ENCODE measurements at places on chromosomes 6 and 20. TPM values are rescaled to one million over a fixed set of nuclear protein-coding genes. Genes with fewer than 3 reads are reported as not detected.
A peak's percentile ranks its signal among the peaks of the same experiment; 100 is the strongest.

DNA sequence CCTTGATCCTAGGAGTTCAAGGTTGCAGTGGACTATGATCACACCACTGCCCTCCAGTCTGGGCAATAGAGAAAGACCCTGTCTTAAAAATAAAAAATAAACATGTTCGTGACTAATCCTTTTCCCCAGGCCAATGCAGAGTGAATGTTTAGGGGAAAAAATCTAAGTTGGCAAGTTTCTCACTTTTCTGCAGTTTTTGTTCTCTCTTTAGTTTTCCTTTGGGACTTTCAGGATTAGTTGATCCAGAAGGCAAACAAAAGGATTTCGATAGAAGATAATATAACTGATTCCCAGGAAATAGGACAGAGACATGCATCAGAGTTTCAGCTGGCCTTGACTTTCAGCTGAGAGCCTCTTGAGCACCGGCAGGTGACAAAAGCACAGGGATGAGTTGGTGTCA, 53.3 kb downstream of the SOD2 start:
- no peak for DNase-seq

DNA sequence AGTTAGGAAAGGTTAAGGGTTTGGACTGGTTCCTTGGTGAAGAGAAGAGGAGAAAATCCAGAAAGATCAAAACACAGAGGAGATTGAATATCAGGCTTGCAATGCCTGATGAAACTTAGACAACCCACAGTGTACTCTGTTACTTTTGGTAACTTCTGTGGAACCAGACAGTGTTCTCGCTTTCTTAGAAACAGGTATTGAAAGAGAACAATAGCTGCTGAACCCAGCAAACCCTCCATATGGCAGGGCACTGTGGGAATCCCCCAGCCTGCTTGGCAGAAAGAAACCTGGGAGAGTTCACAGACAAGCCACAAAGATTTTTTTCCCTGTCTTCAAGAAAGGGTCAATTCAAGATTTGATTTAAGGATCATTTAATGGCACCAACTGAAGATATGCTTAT, 342.8 kb downstream of the FOXA2 start:
- DNase-seq: no peak

- DNase-seq: no peak
Measured at GRCh38 chr6:37983720-37984501, 164.4 kb downstream of the ZFAND3 start.

GRCh38 chr6:40713002-40713719, 126.0 kb upstream of the LRFN2 start:
- no peak for DNase-seq

DNA sequence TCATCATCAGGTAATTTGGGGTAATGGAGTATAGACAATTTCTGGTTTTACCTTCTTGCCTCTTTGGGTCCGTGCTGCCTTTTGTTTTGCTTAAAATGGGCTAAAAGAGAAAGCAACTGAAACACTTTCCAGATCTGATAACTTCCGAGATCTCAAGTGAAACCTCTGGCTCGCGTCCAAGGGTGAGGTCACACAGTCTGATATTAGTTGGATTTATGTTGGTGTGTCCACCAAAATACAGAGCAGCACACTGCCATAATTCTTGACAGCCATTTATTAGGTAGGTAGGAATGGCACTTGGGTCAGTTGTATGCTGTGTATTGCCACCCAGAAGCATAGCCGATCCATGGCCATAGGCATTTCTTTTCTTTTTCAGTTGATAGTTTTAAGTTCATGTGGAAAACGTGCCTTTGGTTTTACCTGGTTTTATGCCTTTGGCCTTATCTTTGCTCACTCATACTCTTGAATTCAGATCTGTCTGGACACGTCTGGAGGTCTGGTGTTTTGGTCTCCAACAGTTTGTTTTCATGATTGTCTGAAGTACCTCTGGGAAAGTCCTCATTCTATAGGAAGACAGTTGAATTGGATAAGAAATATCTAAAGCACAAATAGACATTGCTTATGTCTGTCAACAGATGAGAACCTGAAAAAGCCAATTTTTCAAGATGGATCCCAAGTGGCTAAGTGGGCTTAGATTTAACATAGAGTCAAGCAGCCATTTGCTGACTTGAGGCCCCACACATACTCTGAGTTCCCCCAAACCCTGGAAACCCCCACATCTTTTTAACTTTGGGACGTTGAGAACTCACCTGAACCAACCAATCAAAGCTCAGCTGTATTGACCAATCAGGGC, 320.8 kb downstream of the SOX4 start:
- DNase-seq: no peak

- DNase-seq: no peak
Measured at GRCh38 chr20:40471261-40471629, 217.8 kb downstream of the MAFB start.

- DNase-seq: peak; percentile 38
Measured at GRCh38 chr20:53870426-53871315, 199.7 kb downstream of the BCAS1 start.

DNA sequence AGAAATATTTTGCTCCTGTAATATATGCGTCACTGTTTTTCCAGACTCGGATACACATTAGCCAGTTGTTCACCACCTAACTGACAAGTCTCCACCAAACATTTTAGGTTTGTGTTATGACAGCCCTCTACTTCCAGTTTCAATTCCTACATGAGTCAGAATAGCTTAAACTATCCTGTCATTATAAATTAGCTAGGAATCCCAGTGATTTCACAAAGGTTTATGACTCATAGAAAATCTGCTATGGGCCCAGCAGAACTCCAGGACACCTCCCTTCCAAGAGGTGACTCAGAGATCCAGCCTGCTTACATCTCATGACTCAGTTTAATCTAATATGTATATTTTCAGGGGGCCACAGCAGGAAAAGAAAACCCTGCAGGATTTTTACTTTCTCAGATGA, 17.4 kb upstream of the PLCB4 start:
- DNase-seq: peak; percentile 100

- DNase-seq: no peak
Measured at GRCh38 chr6:35512006-35512405, 690 bp downstream of the TULP1 start.

GRCh38 chr6:6392214-6393068, 72.0 kb upstream of the F13A1 start:
- DNase-seq: no peak

DNA sequence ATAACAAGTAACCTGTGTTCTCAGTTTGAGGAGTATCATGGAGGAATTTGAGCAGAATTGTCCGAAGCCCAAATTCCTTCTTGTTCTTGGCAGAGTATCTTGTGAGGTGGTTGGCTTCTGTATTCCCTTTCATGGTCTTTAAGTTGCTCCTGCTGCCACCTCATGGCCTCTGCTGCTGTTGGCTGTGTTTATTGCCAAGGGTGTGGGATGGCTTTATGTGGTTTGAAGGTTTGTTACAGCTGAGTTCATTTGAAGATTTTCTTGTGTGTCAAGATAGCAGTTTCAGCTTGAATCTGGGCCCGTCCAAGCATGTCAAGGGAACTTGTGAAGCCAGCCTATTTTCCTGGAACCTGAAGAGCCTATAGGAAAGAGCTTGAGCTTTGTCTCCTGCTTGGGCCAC, 20.2 kb upstream of the TTK start:
- peak; percentile 93 for DNase-seq

GRCh38 chr6:63637865-63638445, 2.4 kb downstream of the PHF3 start:
- peak; percentile 36 for DNase-seq

GRCh38 chr6:120994573-120994967, 339.7 kb downstream of the TBC1D32 start:
- no peak for DNase-seq

- DNase-seq: no peak
Measured at GRCh38 chr6:53962646-53963045, 148.6 kb upstream of the MLIP start.

- peak; percentile 99 for DNase-seq
Measured at GRCh38 chr6:125918681-125919566, 37.6 kb upstream of the HINT3 start.

Gene IP6K3
- total RNA-seq: 2.9 TPM

Gene OOEP
- not detected for total RNA-seq

Gene ZBTB46
- 5.4 TPM for total RNA-seq

Gene MACROD2
- total RNA-seq: 5.0 TPM

Gene BNIP5
- not detected for total RNA-seq

Gene SERINC1
- 314 TPM for total RNA-seq

Gene GRM1
- not detected for total RNA-seq

Gene SLC35B2
- total RNA-seq: 103 TPM

Gene SAMD5
- total RNA-seq: 0.87 TPM

Measured in renal cortical epithelial cell (primary cell).